ENCODE measurements at places on chromosomes 11 and 22.

GRCh38 chr11:64853709-64854108, 9.3 kb upstream of the CDC42BPG start:
- no peak for DNase-seq

GRCh38 chr11:66663741-66664296, 13.9 kb downstream of the RBM4B start:
- DNase-seq, result no peak

DNA sequence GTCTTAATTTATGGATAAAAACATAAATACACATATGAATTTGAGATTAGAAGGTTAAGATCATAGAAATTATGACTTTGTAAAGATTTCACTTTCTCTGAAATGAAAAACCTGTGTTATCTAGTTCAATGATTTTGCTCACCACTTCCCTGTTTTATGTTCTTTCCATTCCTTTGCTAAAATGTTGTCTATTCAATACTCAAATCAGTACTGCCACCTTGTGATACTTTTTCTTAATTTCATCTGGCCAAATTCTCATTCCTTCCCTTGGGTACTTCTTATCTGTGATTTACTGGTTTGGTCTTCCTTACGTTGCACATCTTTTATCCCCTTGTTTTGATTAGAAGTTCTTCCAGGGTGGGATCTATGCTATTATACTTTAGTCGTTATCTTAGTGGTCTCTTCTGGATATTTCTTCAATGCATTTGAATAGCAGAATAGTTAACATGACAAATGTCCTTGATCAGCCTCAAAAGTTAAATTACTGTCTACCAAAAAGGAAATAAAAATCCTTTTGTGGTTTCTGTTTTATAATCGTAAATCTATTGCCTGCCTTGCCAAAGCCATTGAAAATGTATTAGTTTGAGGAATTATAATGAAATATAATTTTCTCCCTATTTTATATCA, 197.0 kb downstream of the PGR start:
- DNase-seq, result peak; percentile 26

GRCh38 chr11:18727479-18728236, 1.7 kb upstream of the IGSF22 start:
- DNase-seq, result no peak

- peak; percentile 59 for DNase-seq
Measured at GRCh38 chr11:35057926-35058668, 80.9 kb upstream of the CD44 start.

GRCh38 chr22:31329029-31329428, 17.1 kb downstream of the PATZ1 start:
- no peak for DNase-seq

- DNase-seq, result peak; percentile 52
Measured at GRCh38 chr11:77101043-77101537, 1.6 kb upstream of the OMP start.

DNA sequence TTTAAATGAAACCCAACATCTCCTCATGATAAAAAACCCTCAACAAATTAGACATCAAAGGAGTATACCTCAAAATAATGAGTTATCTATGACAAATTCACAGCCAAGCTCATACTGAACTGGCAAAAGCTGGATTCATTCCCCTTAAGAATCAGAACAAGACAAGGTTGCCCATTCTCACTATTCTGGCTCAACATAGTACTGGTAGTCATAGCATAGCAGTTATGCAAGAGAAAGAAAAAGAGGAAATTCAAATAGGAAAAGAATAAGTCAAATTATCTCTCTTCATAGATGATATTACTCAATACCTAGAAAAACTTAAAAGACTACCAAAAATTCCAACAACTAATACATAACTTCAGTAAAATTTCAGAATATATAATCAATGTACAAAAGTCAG, 29.4 kb upstream of the XKR3 start:
- DNase-seq, result peak; percentile 90

- DNase-seq, result no peak
Measured at GRCh38 chr11:12573707-12574485, 100.3 kb upstream of the TEAD1 start.

DNA sequence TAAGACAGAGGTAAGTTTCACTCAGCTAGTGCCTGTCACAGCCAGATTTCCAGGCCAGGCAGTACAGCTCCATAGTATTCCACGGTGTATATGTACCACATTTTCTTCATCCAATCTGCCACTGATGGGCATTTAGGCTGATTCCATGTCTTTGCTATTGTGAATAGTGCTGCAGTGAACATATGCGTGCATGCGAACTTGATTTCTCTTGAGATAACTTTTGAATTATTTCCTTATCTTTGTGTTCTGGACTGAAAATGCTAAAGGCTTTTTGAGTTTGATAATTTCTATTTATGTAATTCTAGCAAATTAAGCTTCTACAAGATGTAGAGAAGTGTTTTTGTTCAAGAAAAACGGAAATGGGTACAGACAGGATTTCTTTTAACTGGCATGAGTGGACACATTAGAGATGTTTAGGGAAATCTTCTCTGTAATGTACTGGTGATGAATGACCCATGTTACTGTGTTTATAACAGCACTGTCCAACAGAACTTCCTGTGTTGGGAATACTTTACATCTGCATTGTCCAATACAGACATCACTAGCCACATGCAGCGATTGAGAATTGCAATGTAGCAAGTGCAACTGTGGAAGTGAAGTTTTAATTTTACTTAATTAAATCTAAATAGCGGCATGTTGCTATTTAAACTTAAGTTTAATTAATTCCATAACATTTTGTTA, 151.3 kb downstream of the CADM1 start:
- no peak for DNase-seq

- DNase-seq, result no peak
Measured at GRCh38 chr11:26626346-26626745, 54.3 kb upstream of the MUC15 start.

GRCh38 chr11:117220999-117221774, 10.7 kb downstream of the PCSK7 start:
- no peak for DNase-seq

DNA sequence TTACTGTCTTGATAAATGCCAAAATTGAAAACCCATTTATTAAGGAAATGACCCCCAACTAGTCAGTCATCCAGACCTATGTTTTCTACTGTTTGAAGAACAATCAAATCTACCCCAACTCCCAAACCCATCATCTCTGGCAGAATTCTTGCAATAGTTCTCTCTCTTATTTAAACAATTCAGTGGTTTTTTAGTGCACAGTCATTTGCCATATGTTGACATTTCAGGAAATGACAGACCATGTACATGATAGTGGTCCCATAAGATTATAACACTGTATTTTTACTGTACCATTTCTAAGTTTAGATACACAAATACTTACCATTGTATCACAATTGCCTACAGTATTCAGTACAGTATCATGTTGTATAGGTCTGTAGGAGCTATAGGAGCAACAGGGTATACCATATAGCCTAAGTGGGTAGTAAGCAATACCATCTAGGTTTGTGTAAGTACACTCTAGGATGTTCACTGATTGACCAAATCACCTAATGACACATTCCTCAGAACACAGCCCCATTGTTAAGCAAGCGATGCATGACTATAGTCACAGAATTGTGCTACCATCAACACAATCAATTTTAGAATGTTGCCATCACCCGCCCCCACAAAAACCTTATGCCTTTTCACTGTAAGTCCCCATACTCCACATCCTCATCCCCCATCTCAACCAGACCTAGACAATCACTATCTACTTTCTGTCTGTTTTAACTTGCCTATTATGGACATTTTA, 41.8 kb downstream of the MMP20 start:
- DNase-seq, result no peak

DNA sequence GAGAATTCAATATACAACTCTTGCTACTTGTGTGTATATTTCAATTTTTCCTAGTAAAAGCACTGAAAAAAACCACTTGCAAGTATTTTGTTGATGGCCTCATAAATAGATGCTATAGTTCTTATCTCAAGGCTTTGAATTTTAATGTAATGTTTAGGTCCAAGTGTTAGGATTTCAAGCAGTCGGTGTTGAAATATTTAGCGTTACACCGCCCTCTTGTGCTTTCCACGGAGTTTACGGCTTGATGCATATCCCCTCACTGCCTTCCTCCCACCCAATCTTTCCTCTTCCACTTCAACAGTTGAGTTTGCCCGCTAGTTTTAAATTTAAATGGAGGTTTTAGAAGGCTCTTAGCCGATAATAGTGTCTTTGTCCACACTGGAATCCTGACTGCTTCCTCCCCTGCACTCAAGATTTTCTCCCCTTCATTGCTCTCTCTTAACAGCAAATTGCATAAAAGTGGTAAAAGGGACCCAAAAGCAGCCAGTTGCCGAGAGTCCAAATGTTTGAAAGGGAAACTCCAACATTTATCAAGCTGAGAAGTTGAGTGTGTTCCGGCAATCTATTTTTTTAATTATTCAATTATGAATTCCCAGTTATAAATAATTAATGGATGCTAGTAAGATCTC, 25.9 kb upstream of the HTATIP2 start:
- DNase-seq, result peak; percentile 7

DNA sequence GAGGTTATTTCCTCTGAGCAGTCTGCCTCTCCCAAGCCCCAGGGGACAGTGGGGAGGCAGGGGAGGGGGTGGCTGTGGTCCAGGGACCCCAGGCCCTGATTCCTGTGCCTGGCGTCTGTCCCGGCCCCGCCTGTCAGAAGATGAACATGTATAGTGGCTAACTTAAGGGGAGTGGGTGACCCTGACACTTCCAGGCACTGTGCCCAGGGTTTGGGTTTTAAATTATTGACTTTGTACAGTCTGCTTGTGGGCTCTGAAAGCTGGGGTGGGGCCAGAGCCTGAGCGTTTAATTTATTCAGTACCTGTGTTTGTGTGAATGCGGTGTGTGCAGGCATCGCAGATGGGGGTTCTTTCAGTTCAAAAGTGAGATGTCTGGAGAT, 3.1 kb downstream of the PIM3 start:
- no peak for DNase-seq

GRCh38 chr22:16810188-16810802, 14.9 kb downstream of the XKR3 start:
- DNase-seq, result no peak

Measured in AML-193 (cell line).